Activated CD4-positive, alpha-beta T cell treated with anti-CD3 and anti-CD28 coated beads, Interleukin-2, Interleukin-6, amounts not matched to agents 100 ng/mL and 50 ng/mL, durations not matched to agents 16 hours and 8 hours (primary cell): ENCODE measurements at places on chromosomes 16 and 17.

DNA sequence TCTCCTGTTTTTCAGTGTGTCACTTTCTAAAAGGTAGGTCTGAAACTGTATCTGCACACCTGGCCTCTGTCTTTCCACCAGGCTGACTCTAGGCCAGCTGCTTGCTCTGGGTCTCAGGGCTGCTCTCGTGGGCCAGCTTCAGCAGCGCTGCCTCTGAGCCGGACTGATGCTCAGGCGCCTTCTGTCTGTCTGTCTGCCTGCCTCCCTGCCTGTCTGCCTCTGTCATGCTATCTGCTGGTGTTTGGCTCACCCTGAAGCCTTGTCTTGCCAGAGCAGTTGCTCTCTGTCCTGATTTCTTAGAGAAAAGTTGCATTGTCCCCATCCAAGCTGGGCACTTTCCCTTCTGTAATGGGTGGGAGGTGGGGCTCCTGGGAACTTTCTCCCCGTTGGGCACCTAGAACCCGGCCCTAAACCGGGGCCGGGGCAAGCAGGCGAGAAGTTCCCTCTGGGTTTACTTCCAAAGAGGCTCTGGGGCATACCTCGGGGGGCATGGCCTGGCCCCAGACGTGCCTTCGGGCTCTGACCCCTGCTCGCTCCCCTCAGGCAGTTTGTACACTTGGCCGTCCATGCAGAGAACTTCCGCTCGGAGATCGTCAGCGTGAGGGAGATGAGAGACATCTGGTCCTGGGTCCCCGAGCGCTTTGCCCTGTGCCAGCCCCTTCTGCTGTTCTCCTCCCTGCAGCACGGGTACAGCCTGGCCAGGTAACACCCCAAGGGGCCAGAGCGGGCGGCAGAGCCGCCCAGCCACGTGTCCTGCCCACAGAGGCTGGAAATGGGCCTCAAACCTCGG, 15.9 kb upstream of the ATP6V0C start:
- no peak for DNase-seq

GRCh38 chr16:46911038-46911437, 26.9 kb downstream of the GPT2 start:
- peak; percentile 21 for DNase-seq

DNA sequence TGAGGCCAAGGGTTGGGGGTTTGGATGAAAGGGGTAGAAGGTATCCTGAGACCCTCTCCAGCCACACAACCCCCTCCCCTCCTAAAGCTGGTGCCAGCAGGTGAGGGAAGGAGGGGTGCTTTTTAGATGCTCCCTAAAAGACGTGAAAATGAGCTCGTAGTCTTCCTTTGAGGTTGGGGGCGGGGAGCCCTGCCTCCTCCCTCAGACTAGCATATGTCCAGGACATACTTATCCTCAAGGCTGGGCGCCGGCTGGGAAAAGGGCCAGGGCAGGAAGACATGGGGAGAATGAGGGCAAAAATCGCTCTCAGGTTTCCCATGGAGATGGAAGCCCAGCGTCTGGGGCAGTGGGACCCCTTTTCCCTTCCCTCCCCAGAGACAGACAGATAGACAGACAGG, 26.7 kb downstream of the SRCIN1 start:
- DNase-seq = no peak

DNA sequence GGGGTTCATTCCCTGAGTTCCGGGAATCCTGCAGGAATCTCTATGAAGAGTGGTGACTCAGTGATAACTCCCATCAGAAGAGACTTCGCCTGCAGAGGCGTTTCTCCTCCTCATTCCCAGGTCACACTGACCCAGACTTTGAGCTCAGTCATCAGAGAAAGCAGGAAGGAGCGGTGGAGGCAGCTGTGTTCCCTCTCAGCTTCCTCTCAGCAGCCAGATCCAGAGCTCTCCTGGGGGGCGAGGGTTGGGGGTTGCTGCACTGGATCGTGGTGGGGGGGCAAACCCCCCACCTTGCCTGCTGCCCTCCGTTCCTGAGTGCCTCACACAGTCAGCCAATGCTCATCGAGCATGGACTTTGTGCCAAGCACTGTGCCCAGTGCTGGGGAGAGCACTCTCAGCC, 271.2 kb downstream of the CBLN1 start:
- DNase-seq = no peak

DNA sequence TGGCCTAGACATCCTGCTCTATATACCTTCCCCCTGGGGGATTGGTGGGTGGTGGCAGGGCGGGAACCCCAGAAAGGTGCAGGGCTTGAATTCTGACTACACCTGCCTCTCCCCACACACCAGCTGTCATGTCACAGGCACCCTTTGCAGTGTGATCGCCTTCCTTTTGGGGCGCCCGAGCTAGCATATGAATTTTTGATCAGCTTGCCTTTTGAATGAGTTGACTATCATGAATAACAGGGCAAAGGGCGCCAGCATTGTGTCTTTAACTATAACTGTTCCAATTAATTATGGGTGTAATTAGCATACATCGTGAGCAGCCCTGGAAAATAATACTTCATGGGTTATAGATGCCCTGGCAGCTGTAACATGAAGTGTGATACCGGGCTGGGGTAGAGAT, 72.7 kb downstream of the CYLD start:
- no peak for DNase-seq

- no peak for DNase-seq
Observed at GRCh38 chr17:64084086-64084939, 45.6 kb downstream of the ERN1 start.

DNA sequence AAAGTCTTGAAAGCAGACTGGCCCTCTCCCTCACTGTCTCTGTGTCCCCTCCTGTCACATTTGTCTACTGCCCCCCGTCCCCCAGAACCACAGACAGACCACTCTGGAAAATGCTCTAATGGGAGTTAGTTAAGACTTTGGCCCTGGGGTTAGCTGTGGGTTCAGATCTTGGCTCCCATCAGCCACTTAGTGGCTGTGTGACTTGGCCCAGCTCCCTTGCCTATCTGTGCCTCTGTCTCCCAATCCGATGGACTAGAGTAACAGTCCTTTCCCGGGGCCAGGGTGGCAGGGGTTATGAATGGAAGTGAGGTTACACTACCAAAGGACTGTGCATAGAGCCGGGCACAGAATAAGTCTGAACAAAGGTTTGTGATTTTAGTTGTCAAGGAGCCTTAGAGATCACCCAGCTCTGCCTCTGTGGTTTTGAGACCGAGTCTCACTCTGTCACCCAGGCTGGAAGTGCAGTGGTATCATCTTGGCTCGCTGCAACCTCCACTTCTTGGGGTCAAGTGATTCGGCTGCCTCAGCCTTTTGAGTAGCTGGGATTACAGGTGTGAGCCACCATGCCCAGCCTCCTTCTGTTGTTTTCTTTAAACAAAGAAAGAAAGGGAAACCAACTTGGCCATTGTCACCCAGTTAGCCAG, 23.7 kb downstream of the PPL start:
- no peak for DNase-seq

DNA sequence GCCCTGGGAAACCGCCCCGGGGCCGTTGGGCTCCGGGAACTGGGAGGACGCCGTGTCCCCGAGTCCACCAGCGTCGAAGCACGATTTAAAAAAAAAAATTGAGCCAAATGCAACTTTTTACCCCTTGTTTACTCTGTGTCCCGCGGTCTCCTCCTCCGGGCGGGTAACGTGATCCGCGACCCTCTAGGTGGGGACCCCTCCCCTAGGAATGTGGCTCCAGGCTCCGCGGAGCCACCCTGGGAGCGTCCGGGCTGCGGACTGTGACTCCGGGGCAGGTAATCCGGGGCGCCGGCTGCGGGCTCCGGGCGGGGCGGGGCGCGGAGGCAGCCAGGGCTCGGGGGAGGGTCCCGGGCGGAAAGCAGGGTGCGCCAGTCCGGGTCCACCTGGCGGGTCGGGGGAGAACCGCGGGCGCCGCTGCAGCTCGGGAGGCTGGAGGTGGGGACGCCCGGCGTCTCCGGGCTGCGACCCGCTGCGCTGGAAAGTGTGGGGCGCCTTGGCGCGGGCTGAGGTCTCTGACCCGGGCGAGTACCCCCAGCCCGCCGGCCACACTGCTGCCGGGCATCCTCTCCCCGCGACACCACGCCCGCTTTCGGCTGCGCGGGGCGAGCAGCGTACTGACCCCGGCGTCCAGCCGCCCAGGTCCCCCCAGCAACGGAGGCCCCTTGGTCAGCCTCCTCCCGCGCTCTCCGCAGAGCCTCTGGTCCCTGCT, 852 bp upstream of the HELZ start:
- peak; percentile 52 for DNase-seq

DNA sequence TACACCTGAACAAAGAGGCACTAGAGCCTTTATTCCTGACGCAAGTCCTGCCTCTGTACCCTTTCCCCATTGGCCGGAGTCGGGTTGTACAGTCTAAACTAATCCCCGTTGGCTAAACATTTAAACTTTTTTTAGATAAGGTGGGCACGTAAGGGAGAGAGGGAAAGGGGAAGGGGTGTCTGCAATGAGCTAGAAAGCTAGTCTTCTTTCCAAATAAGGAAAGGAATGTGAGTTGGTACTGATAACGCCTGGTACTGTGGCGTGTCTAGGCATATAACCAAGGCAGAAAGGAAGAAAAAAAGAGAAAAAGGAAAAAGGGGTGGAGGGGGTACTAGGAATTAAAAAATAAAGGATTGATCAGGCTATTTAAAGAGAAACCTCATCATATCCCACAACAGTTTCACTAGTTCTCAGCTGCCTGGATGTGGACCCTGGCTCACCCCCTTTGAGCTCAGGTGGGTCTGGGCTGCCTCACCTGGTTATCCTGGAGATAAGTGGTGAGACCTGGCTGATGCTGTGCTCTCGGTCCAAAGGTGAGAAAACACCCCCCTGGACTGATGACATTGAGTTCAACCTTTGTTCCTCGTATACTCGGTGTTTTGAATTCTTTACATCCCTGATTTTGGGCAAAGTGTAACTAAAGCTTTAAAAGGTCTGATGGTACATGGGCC, 90.9 kb upstream of the EEF2KMT start:
- DNase-seq = no peak

DNA sequence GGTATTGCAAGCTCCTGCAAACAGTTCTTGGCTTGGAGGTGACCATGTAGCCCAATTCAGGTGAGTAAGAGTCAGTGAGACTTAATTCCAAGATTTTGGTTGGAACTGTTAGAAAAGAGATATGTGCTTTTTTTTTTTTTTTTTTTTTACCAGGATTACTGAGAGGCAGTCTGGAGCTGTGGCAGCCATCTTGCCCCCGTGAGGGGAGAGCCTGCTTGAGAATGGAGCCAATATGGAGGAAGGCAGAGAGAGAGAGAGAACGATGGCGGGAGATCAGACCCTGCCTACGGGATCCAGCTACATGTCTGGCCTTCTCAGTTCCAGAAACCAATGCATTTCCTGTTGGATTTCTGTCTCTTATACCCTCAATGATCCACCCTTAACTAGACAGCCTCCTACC, 97.8 kb downstream of the MYH11 start:
- no peak for DNase-seq

- no peak for DNase-seq
Observed at GRCh38 chr17:1056761-1057160, 59.8 kb downstream of the TIMM22 start.

DNA sequence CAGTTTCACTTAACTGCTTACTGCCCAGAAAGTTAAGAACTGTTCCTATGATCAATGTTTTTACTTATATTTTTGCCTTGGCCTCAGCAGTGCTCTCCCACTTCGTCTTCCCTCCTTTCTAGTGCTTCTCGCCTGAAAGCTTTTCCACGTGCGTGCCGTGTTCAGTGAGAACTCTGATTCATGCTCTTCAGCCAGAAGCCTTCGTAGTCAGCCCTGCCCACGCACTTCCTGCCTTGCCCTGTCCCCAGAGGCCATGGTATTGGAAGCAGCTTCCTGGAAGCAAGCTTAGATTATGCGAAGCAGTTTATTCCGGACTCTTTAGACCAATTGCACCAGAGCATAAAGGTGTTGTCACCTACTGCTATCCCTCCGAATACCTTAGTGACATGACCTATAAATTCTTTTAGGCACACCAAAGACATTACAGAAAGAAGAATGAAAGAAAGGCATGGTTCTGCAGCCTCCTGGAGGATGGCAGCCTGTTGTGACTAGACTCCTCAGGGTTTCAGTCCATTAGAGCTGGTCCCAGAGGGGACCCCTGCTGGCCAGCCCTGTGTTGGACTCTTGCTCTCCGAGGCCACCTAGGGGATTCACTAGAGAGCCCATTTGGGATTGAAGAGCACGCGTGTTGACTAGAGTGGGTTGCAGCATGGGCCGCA, 105.2 kb downstream of the RPTOR start:
- DNase-seq = peak; percentile 80

- DNase-seq = no peak
Observed at GRCh38 chr17:31525801-31526549, 134.5 kb downstream of the RAB11FIP4 start.

- DNase-seq = no peak
Observed at GRCh38 chr16:62408760-62409159, 372.5 kb upstream of the CDH8 start.

GRCh38 chr16:79426663-79427062, 173.9 kb downstream of the MAF start:
- no peak for DNase-seq

DNA sequence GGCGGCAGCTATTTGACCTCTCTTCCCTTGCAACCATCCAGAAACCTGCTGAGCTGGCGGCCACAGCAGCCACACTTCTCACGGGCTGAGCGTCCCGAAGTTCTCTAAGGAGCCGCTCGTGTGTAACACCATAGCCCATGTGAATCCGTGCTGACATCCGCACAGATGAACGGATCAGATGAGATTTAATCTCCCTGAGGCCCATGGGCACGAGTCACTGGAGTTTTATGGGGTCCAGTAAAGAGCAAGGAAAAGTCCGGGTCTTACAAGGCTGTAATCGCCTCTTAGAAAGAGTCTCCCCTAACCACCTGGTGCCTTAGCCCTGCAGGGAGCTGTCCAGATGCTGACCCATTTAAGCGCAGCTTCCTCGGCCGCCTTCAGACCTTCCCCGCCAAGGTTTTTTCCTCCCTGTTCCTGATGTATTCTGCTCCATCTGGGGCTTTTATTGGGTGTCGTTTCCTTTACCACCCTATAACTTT, 5.5 kb upstream of the CACNG5 start:
- DNase-seq = peak; percentile 15

DNA sequence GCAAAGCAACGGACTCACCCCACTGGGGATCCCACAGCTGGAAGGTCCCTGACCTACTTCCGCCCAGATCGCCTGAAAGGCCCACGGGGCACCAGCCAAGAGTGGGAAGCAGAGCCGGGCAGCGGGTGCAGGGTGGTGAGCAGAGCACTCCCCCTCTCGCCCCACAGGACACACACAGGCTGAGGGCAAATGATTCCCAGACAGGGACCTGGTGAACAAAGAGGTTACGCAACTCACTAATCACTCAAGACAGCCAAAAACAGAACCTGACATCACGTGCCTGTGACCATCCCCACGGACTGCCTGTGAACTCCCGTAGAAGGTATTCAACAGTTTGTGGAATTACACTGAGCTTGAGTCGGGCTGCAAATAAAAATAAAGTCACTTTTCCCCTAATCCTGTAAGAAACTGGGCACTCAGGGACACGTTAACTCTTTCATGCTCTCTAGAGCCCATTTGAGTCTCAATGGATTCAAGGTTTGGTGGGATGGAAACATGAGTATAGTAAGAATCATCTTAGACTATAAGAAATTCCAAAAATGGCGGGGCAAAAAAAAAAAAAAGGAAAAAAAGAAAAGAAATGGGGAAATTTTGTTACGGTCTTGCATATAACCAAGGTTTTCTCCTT, 396.1 kb downstream of the SOX9 start:
- DNase-seq = no peak

GRCh38 chr16:11992008-11992584, 15.6 kb downstream of the SNX29 start:
- DNase-seq = no peak
